Cerebellum (tissue), 4 donors: ENCODE measurements at places on chromosomes 4 and X. TPM values are rescaled to one million over a fixed set of nuclear protein-coding genes. Genes with fewer than 3 reads are reported as not detected.

The PRSS48 gene
- not detected for total RNA-seq

The TAF7L gene
- total RNA-seq: not detected

The CSAG3 gene
- total RNA-seq: not detected

The FATE1 gene
- not detected for total RNA-seq

The ADGRL3 gene
- 257 TPM for total RNA-seq

The ADH7 gene
- not detected for total RNA-seq

The EGFL6 gene
- total RNA-seq: 2.8 TPM

The MAGEA2 gene
- total RNA-seq: not detected

The SLC9B1 gene
- 4.3 TPM for total RNA-seq

The GPR34 gene
- 8.4 TPM for total RNA-seq

The TLR2 gene
- 2.2 TPM for total RNA-seq

The ABCG2 gene
- total RNA-seq: 12.7 TPM

The FAM9B gene
- not detected for total RNA-seq

The SSX4 gene
- not detected for total RNA-seq

The GABRE gene
- total RNA-seq: 18.7 TPM

The ARHGAP4 gene
- 9.3 TPM for total RNA-seq

The BANK1 gene
- 0.54 TPM for total RNA-seq

The TNMD gene
- not detected for total RNA-seq

The SHROOM2 gene
- total RNA-seq: 22.5 TPM

The ADH1B gene
- total RNA-seq: 0.54 TPM

The DUX4 gene
- total RNA-seq: not detected

The SUPT20HL1 gene
- not detected for total RNA-seq

The RS1 gene
- total RNA-seq: not detected

The ATP1B4 gene
- not detected for total RNA-seq

The CT45A2 gene
- total RNA-seq: not detected

The RTL9 gene
- 0.82 TPM for total RNA-seq

The ESX1 gene
- not detected for total RNA-seq

The UTP14A gene
- total RNA-seq: 7.3 TPM

The COL25A1 gene
- 21.9 TPM for total RNA-seq

The CSAG2 gene
- total RNA-seq: not detected

The POU3F4 gene
- total RNA-seq: 6.8 TPM

The KLHL15 gene
- total RNA-seq: 19.1 TPM

The TMPRSS11D gene
- total RNA-seq: not detected

The GPRIN3 gene
- 36.8 TPM for total RNA-seq

The GPR50 gene
- not detected for total RNA-seq

The CT45A1 gene
- not detected for total RNA-seq

The MFAP3L gene
- total RNA-seq: 12.6 TPM

The PGM2 gene
- 20.1 TPM for total RNA-seq

The TMSB15B gene
- total RNA-seq: 33.6 TPM

The DCX gene
- 216 TPM for total RNA-seq

The STBD1 gene
- 1.5 TPM for total RNA-seq
